CD4-positive, alpha-beta T cell treated with Interleukin-4 for 4 hours (primary cell): ENCODE measurements at places on chromosomes 5 and 9.

DNA sequence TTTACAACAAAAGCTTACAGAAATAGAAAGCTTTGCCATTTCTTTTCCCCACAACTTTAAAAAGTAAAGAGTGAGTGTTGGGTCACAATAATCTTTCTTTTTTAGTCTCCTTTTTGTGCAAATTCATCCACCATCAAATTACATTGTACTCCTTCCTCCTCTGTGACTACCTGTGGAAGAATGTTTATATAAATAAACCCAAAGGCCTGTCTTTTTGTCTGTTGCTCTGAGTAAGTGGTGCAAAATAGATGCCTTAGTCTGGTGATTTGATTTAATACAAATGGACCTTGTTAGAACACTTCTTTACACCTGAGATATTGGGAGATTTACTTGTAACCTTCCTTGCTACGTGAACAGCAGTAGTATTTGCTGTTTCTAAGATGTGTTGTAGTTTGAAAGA, 53.5 kb upstream of the TAF11L2 start:
- DNase-seq, result no peak

DNA sequence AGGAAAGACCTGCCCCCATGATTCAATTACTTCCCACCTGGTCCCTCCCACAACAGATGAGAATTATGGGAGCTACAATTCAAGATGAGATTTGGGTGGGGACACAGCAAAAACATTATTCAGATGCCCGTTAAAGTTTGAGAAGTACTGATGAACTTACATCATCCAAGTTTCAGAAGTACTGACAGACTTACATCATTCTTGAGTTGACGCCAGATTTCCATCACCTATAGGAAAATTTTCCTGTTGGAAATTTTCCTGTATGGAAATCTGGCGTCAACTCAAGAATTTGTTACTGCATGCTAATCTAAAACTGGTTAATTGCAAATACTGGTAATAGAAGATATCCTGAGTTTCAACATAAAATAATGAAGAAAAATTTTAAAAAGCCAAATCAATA, 975.9 kb downstream of the MAT2B start:
- DNase-seq, result no peak

DNA sequence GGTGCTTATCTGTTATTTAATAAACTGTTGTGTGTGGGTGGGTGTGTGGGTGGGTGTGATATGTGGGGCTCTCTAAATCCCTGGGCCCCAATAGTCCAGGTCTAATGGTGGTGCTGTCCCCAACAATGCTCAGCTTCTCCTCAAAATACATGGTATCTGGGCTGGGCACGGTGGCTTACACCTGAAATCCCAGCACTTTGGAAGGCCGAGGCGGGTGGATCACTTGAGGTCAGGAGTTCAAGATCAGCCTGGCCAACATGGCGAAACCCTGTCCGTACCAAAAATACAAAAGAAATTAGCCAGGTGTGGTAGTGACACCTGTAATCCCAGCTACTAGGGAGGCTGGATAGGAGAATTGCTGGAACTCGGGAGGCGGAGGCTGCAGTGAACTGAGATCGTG, 4.5 kb upstream of the ORM1 start:
- DNase-seq, result no peak

DNA sequence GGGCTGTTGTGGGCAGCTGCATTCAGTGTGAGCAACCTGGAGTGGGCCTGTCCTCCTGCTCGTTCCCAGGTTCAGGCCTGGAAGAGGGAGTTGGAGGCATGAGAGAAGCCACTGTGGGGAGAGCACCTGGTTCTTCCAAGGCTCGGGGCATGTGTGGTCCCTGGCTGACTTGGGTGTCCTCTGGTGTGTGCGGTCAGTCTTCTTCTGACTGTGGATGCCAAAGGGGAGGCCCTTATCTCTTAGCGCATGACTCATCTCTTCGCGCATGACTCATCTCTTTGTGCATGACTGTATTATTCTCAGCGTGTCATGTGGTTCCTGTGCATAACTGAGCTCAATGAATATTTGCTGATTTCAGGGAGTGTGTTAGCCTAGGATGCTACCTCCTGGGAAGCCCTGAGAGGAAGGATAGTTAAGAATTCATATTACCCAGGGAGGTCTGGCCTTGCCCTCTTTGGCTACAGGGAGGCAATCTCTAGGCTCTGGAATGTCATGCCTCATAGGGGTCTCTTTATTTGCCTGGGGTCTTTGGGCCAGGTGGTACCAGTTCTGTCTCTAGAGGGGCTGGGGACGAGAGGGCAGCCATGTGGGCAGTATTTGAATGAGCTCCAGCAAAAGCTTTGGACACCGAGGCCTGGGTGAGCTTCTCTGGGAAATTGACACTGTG, 188.7 kb downstream of the HSPA4 start:
- peak; percentile 21 for DNase-seq

GRCh38 chr9:5447337-5447736, 3.0 kb upstream of the CD274 start:
- no peak for DNase-seq

DNA sequence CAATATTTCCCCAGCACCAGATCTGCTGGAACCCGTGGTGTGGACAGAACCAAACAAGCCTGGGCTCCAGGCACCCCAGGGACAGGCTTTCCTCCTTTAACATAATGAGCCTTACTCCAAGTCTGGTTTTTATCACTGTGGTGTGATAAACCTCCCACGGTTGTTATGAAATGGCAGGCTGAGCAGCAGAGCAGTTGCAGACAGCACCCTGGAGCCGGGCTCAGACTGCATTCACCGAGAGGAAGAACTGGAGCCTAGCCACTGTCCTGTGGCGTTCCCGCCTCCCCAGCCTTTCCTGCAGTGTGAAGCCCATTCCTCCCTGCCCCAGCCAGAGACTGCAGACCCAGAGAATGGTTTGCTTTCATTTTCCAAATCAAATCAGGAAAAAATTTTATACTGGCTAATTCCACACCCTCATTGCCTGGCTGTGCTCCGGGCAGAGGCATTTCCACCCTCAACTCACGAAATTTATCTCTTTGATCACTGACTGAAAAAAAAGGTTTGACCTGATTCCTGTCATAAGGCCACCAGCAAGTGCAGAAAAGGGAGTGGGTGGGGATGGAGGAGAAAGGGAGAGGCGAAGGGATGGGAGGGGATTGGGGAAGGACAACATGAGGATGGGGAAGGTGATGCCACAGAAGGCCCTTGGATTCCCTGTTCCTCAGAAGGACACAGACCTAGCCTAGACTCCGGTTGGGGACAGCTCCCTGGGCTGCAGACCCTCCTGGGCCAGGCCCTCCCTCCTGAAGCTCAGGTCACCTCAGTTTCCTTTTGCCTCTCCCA, 18.9 kb downstream of the IPPK start:
- DNase-seq, result no peak

- no peak for DNase-seq
These were observed 372.3 kb upstream of the CDH18 start for GRCh38 chr5:20360263-20360662.

- DNase-seq, result no peak
These were observed 74.7 kb downstream of the NTRK2 start for GRCh38 chr9:84744195-84744594.

- DNase-seq, result no peak
These were observed 146.7 kb downstream of the GPBP1 start for GRCh38 chr5:57320582-57320981.

DNA sequence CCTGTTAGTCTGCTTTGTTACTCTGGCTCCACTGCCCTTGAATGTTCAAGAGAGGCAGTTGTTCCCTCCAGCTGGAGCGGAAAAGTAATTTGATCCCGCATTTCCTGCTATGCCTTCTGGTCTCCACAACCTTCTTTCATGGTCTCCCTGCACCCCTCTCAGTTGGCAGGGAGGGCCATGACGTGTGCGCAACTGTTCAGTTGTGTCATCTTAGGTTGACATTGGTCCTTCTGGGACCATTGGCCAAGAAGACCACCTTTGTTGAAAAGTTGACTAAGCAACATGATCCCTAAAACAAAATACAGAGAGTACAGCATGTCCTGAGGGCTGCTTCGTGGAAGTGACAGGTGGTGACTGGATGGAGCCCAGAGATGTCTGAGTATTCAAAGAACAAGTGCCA, 192.5 kb upstream of the TUT7 start:
- DNase-seq, result no peak

DNA sequence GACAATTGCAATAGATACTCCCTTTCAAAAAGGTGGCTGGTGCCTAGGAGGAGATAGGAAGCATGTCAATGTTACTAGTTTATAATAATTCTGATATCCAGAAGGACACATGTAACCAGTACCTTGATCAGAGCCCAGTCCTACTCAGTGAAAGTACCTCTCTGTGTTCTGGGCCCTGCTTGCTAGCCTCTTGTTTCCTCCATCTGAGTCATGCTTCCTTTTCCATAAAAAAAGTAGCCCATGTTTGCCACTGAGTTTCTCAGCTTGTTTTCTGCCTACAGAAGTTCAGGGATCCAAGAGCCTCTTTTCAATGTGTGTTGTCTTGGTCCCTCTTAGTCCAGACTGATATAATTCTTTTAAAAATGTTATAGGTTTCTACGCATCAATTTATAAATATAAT, 149.0 kb downstream of the SSBP2 start:
- no peak for DNase-seq

DNA sequence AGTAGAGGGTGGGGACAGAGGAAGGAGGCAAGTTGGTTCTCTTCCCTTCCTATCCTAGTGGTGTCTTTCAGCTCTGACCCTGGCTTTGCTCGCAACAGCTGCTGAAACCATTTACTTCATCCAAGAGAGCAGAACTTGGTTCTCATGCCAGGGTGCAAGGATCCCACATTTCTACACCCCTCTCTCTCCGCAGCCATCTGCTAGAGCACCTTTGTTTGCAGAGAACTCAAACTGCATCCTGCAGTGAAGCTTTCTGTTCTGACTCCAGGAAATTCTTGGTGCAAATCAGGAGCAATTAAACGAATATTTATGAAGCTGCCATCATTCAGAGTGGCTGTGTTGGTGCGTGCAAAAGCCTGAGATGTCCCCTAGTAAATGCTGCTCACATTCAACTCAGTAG, 31.9 kb downstream of the NEUROG1 start:
- no peak for DNase-seq

- no peak for DNase-seq
These were observed 735.8 kb upstream of the WWC1 start for GRCh38 chr5:167555565-167556166.
